ENCODE measurements at places on chromosomes 5 and 9.
A peak's percentile ranks its signal among the peaks of the same experiment; 100 is the strongest.

- no peak overlapping the region for H3K4me3 ChIP-seq
- H3K27me3 ChIP-seq: no peaks in the 10 kb centered on the region
- DNase-seq: no peak
- peaks cover 6% of the 10 kb centered on the region for H3K4me1 ChIP-seq
These were observed 9.9 kb downstream of the DOLK start for GRCh38 chr9:128937310-128938165.

GRCh38 chr9:17859228-17859627 is 280.4 kb downstream of the SH3GL2 start:
- no peak for DNase-seq
- H3K27ac ChIP-seq: no peak overlapping the region

- no peak overlapping the region for H3K4me3 ChIP-seq
- no peaks in the 10 kb centered on the region for H3K36me3 ChIP-seq
- no peaks in the 10 kb centered on the region for H3K27me3 ChIP-seq
- H3K27ac ChIP-seq: no peak overlapping the region
These were observed 320.3 kb downstream of the ARHGEF28 start for GRCh38 chr5:73946278-73946677.

DNA sequence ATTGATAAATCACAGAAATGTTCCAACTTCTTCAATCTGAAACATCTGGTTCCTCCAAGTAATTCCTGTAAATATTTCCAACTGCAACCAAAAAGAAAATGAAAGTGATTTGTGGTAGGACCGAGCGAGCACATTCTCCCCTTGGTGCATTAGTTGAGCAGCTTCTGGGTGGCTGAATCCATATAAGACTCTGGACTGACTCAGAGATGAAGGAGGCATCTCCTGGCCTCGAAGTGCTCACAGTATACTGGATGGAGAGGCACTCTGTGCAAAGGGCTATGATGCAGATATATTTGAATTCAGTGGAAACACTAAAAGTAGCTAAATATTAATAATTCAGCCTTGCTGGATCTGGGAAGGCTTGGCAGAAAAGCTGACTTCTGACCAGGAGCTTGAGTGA is 265.0 kb downstream of the MARCHF11 start:
- no peak for DNase-seq
- no peaks in the 10 kb centered on the region for H3K36me3 ChIP-seq
- peak overlapping the region; percentile 8 for H3K4me3 ChIP-seq
- H3K4me1 ChIP-seq: peaks cover 26% of the 10 kb centered on the region
- no peak overlapping the region for H3K27ac ChIP-seq
- H3K27me3 ChIP-seq: no peaks in the 10 kb centered on the region

DNA sequence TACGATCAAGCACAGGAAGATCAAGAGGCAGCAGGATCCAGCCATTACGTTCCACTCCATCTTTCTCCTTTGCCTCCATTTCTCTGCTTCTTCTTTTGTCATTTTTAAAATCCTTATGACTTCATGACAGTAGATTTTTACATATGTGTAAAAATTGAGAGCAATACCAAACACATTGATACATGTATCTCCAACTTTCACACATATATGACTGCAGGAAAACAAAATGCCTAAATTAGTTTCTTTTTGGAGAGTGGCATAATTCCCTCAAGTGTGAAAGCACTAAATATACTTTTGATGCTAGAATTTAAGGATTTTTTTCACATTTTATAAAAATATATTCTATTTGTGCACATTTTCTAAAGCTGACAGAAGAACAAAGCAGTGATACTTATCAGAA is 8.6 kb upstream of the ZNF608 start:
- no peak for DNase-seq
- no peaks in the 10 kb centered on the region for H3K4me1 ChIP-seq
- H3K4me3 ChIP-seq: no peak overlapping the region

- H3K27me3 ChIP-seq: no peaks in the 10 kb centered on the region
- H3K27ac ChIP-seq: no peak overlapping the region
- H3K4me3 ChIP-seq: no peak overlapping the region
- no peaks in the 10 kb centered on the region for H3K4me1 ChIP-seq
- no peak for DNase-seq
- H3K36me3 ChIP-seq: no peaks in the 10 kb centered on the region
These were observed 539.4 kb upstream of the DMAC1 start for GRCh38 chr9:8338767-8339510.

- H3K36me3 ChIP-seq: no peaks in the 10 kb centered on the region
- no peaks in the 10 kb centered on the region for H3K27me3 ChIP-seq
- DNase-seq: no peak
- H3K4me1 ChIP-seq: peaks cover 7% of the 10 kb centered on the region
These were observed 35.4 kb downstream of the PRLR start for GRCh38 chr5:35194635-35195471.

DNA sequence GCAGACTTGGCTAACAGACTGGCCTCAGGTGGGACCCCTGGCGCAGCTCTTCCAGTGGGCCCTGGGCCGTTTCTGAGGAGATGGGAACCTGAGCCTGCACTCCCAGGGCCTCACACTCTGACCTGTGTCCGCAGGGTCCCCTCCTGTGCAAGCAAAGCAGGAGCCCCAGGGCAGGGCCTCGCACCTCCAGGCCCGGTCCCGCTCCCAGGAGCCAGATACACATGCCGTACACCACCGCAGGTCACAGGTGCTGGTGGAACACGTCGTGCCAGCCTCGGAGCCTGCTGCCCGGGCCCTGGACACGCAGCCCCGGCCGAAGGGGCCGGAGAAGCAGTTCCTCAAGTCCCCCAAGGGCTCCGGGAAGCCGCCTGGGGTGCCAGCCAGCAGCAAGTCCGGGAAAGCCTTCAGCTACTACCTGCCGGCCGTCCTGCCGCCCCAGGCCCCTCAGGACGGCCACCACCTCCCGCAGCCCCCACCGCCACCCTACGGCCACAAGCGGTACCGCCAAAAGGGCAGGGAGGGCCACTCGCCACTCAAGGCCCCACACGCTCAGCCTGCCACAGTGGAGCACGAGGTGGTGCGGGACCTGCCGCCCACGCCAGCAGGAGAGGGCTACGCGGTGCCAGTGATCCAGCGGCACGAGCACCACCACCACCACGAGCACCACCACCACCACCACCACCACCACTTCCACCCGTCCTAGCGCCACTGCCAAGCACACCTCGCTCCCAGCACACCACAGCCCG is 29.2 kb downstream of the NKD2 start:
- H3K4me3 ChIP-seq: no peak overlapping the region
- H3K36me3 ChIP-seq: no peaks in the 10 kb centered on the region
- H3K27ac ChIP-seq: no peak overlapping the region
- no peaks in the 10 kb centered on the region for H3K4me1 ChIP-seq
- no peak for DNase-seq
- no peaks in the 10 kb centered on the region for H3K27me3 ChIP-seq

- no peak for DNase-seq
- no peaks in the 10 kb centered on the region for H3K36me3 ChIP-seq
- H3K27me3 ChIP-seq: no peaks in the 10 kb centered on the region
These were observed 77.5 kb downstream of the RXRA start for GRCh38 chr9:134403682-134404301.

GRCh38 chr5:458547-459353 is 15.8 kb downstream of the EXOC3 start:
- no peak for DNase-seq
- no peak overlapping the region for H3K4me3 ChIP-seq
- H3K4me1 ChIP-seq: peaks cover 10% of the 10 kb centered on the region
- H3K27ac ChIP-seq: peak overlapping the region; percentile 67
- peaks cover 28% of the 10 kb centered on the region for H3K36me3 ChIP-seq

GRCh38 chr5:145341842-145342241 is 493.3 kb downstream of the PRELID2 start:
- no peaks in the 10 kb centered on the region for H3K4me1 ChIP-seq
- H3K4me3 ChIP-seq: no peak overlapping the region
- H3K36me3 ChIP-seq: no peaks in the 10 kb centered on the region

DNA sequence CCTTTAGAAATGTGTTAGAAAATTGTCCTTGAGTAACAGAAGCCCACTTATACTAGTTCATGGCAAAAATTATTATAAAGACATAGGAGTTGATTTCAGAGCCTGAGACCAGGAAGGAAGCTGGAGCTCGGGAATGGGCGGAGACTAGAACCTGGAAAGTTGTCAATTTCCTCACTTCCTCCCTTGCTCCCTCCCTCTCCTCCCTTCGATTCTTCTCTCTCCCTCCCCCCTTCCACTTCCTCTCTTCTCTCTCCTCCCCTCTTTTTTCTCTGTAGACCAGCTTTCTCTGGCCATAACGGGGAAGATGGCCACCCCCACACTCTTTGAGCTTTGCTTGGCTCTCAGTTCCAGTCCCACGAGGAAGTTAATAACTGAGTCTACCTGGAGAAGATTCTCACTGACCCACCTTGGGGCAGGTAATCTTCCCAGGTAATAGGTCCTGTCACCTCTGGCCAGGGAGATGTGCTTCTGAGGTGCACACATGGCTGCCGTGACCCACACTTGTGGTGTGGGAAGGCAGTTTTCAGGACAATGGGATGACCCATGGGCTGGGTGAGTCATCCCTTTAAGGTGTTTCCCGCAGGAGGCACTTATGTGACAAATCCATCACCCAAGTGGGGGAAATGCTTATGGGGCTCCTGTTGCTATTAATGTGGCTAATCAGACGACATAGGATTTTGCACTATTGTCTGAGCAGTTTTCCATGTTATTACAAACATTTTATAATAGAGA is 78.7 kb downstream of the HSPA4 start:
- no peak overlapping the region for H3K4me3 ChIP-seq
- no peaks in the 10 kb centered on the region for H3K4me1 ChIP-seq
- no peak overlapping the region for H3K27ac ChIP-seq
- no peaks in the 10 kb centered on the region for H3K36me3 ChIP-seq

- no peak overlapping the region for H3K4me3 ChIP-seq
- no peak overlapping the region for H3K27ac ChIP-seq
- no peaks in the 10 kb centered on the region for H3K4me1 ChIP-seq
- H3K36me3 ChIP-seq: no peaks in the 10 kb centered on the region
- DNase-seq: no peak
These were observed 113.1 kb upstream of the PCSK1 start for GRCh38 chr5:96546120-96546519.

DNA sequence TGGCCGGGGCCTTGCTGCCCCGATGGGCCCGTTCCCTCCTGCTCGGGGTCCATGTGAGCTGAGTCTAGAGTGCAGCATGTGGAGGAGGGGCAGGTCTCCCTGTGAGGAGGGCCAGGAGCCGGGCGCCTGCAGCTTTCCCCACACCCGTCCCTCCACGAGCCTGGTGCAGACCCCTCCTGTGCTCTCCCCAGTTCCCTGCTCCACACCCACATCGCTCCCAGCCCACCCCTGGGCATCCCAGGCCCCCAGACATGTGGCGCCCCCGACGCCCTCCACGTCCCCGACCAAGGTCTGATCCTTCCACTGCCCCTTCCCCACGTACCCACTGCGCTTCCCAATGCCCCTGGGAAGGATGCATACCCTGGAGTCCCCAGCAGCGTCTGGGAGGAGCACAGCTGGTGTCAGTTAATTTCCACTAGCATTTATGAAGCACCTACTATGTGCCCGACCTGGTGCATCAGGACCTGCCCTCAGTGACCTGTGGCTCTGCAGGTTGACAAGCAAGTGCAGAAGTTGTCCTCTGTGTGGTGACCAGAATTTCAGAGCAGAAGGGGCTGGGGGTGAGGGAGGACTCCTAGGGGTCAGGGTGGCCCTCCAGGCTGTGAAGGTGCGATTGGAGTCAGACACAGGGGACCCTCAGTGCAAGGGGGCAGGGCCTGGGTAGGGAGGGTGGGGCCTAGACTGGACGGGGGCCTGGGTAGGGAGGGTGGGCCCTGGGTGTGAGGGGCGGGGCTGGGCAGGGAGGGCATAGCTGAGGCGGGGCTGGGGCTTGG is 10.8 kb upstream of the SLC6A18 start:
- no peak overlapping the region for H3K4me3 ChIP-seq
- no peak for DNase-seq
- H3K27me3 ChIP-seq: no peaks in the 10 kb centered on the region
- no peaks in the 10 kb centered on the region for H3K36me3 ChIP-seq
- no peak overlapping the region for H3K27ac ChIP-seq

GRCh38 chr5:72351376-72351775 is 31.2 kb downstream of the PTCD2 start:
- H3K4me1 ChIP-seq: no peaks in the 10 kb centered on the region
- no peak overlapping the region for H3K4me3 ChIP-seq
- no peaks in the 10 kb centered on the region for H3K27me3 ChIP-seq
- no peak overlapping the region for H3K27ac ChIP-seq
- no peaks in the 10 kb centered on the region for H3K36me3 ChIP-seq

DNA sequence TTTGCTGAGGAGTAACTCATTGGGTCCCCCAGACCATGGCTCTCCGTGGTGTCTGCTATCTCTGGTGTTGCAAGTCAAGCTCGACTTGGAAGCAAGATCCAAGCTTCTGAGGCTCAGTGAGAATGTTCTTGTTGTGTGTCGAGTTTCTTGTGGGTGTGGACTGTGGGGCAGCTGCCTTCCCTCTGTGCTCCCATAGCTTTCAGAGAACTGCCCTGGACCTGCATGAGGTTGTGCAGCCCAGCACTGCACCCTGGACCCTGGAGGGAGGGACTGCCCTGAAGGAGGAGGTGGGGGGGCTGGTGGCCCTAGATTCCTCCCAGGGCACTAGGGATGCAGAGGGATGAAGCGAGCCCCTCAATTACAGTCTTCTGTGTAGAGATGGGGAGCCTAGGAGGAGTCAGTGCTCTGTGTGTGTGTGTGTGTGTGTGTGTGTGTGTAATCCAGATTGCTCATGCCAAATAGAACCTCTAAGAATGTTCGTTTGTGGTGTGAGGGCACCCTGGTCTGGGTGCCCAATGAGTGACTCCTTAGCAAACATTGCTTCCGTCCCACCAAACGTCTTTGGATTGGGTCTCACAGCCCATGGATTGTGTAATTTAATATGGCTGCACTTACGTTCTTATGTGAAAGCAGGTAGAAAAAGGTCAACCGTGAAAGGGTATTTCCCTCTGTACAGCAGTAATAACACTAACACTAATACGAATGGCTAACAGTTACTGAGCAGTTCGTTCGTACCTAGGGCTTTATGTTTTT is 143.3 kb upstream of the LMX1B start:
- no peak for DNase-seq
- no peaks in the 10 kb centered on the region for H3K27me3 ChIP-seq
- no peaks in the 10 kb centered on the region for H3K36me3 ChIP-seq
- no peak overlapping the region for H3K4me3 ChIP-seq
- peaks cover 22% of the 10 kb centered on the region for H3K4me1 ChIP-seq

- no peak overlapping the region for H3K27ac ChIP-seq
- H3K36me3 ChIP-seq: no peaks in the 10 kb centered on the region
- no peak overlapping the region for H3K4me3 ChIP-seq
- H3K27me3 ChIP-seq: no peaks in the 10 kb centered on the region
These were observed 48.8 kb downstream of the SLC1A3 start for GRCh38 chr5:36655161-36655560.
